NCI-H1417 treated with DMSO at 0.1 percent for 48 hours (cell line): ENCODE measurements at places on chromosomes 7 and 10.

DNA sequence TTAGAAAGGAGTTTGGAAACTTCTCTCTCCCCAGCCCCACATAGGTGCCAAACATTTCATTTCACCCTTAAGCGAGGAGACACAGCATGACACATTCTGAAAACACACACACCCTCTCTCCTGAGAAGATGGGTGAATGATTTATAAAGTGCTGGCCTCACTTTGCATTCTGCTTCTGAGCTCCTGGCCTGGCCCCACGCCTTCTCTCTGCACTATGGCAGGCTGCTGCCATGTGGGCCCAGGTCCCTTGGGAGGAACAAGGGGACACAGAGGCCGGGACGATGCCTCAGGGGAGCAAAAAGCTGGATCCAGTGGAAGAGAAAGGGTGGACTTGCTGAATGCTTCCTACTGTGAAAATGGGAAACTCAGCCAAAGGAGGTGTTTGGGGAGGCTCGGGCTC, 56.0 kb downstream of the CPXM2 start:
- DNase-seq: no peak

GRCh38 chr7:121480566-121481335, 84.6 kb upstream of the FAM3C start:
- no peak for DNase-seq

- DNase-seq: no peak
These were observed 413 bp downstream of the PANK1 start for GRCh38 chr10:89644691-89644966.

GRCh38 chr10:133270204-133270603, 6.5 kb downstream of the ADAM8 start:
- DNase-seq: no peak

GRCh38 chr7:17674943-17675608, 265.2 kb downstream of the SNX13 start:
- DNase-seq: no peak

DNA sequence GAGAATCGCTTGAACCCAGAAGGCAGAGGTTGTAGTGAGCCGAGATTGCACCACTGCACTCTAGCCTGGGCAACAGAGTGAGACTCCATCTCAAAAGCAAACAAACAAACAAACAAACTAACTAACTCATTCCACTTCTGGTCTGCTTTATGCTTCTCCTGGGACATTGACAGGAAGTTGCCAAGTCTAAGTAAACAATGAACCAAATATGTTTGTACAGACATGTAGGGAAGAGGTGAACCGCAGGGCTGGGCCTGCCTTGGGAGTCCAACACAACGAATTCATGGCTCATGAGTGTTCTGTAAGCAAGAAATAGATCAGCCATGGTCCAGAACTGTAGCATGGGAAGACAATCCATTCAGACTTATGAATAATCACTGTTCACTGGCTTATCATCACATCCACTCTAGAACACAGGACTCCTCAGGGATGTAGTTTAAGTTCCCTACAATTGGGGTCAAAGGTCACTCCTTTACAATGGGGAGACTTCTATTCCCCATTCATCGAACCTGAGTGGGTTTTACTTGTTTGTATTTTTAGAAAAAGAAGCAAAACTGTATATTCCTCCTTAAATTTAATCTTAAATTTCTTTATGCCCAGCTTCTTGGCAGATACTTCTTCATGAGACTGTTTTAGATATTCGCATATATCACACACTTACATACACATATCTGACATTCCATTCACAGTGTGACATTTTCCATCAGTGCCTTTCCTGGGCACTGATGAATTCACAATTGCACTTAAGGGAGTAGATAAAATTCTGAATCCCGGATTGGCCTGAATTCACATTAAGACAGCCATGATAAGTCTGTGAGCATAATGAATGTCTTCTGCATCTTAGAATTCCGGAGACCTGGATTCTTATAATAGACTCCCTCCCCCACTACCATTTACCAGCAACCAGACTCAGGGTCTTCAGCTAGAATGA, 159.1 kb upstream of the EEPD1 start:
- DNase-seq: no peak

- DNase-seq: no peak
These were observed 42.7 kb upstream of the PITRM1 start for GRCh38 chr10:3215153-3215775.

- no peak for DNase-seq
These were observed 158.8 kb downstream of the SKAP2 start for GRCh38 chr7:26705567-26705966.

DNA sequence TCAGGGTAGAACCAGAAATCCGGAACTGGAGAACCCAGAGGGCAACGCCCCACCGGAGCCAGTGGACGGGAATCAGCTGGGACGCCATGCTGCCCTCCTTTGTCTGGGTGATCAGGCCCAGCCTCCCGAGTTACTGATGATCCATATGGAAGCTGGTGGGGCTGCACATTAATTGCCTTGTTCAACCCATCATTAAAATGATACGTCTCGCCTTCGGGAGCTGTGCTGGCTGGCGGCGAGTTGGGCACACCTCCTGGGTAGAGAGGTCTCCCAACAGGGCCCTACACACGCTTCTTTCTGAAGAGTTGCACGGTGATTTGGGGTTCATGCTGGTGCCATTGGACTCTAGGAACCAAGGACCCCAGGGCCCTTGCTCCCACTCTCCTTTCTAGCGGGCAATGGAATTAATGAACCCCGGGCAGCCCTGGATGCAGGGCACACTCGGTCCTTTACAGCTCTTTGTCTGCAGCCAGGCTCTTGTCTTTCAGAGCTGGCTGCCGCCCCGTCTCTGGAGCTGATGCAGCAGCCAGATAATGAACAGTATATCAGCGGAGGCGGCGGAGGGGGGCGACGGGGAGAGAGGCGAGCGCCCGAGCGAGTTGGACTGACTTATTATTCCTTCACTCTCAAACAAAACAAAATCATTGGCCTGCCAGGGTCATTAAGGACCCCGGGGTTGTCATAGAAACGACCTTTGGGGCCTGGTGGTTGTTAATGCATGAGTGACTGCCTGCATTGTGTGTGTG, 412.2 kb upstream of the ZMIZ1 start:
- no peak for DNase-seq

- no peak for DNase-seq
These were observed 88.8 kb upstream of the LYZL1 start for GRCh38 chr10:29199941-29200679.

- no peak for DNase-seq
These were observed 23.0 kb upstream of the CDHR3 start for GRCh38 chr7:105940109-105940508.

GRCh38 chr7:66403564-66403963, 198.4 kb downstream of the TPST1 start:
- no peak for DNase-seq

DNA sequence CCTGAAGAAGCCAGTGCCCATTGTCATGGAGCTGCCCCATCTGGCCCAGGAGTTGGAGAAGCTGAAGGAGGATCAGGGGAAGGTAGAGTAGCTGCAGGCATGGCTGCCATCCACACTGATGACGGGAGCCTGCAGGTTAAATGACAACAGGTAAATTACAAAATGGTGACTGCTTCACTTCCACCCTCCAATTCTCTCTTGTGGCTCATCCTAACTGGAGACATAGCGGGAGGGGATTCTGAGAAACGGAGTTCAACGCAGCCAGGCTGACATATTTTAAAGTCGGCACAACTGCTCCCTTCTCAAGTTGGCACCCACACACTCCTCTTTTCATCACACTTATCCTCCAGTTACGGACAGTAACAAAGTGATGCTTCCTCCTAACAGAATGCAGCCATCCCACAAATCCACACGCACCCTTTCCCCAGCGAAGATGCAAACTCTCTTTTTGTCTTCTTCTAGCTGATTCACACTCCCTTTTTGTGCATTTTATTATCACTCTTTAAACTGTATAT, 103.0 kb downstream of the SLC37A3 start:
- no peak for DNase-seq

GRCh38 chr7:100893910-100894721, 1.6 kb downstream of the ACHE start:
- no peak for DNase-seq

GRCh38 chr10:92822060-92822634, 26.2 kb upstream of the EXOC6 start:
- no peak for DNase-seq

DNA sequence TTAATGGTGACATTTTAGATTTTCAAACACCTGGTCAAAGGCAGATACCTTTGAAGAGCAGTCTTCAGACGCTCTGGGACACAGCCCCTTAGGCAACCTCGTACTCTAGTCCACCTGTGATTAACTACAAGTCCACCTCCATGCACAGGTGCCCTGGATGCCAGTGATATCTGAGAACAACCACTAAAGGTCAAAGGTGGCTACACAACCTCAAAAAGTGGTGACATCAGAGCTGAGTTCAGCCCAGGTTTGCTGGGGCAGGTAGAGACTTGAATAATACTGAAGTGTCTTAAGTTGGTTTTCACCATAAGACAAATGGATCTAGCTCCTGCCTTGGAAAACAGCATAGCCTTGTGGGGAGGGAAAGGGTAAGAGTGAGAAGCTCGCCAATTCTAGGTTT, 143.4 kb upstream of the ADO start:
- DNase-seq: no peak

GRCh38 chr10:6224781-6225180, 22.0 kb downstream of the PFKFB3 start:
- no peak for DNase-seq
